ENCODE measurements at places on chromosomes 5 and 9. TPM values are rescaled to one million over a fixed set of nuclear protein-coding genes. Genes with fewer than 3 reads are reported as not detected.

Gene RASGEF1C
- total RNA-seq: 0.49 TPM

Gene NIPAL4
- total RNA-seq: not detected

Gene AOPEP
- 180 TPM for total RNA-seq

Gene HAPLN1
- total RNA-seq: 0.19 TPM

Gene DBH
- not detected for total RNA-seq

Gene POLK
- 20.1 TPM for total RNA-seq

Gene IFNB1
- not detected for total RNA-seq

All from Right ventricle myocardium inferior (tissue), 1 donor.